Stimulated activated CD8-positive, alpha-beta memory T cell treated with anti-CD3 and anti-CD28 coated beads, Interleukin-4, amount 100 ng/mL, for 1 hour (primary cell): ENCODE measurements at places on chromosomes 3 and 15.

- DNase-seq, result no peak
Measured at GRCh38 chr3:49554633-49555265, 472 bp downstream of the BSN start.

DNA sequence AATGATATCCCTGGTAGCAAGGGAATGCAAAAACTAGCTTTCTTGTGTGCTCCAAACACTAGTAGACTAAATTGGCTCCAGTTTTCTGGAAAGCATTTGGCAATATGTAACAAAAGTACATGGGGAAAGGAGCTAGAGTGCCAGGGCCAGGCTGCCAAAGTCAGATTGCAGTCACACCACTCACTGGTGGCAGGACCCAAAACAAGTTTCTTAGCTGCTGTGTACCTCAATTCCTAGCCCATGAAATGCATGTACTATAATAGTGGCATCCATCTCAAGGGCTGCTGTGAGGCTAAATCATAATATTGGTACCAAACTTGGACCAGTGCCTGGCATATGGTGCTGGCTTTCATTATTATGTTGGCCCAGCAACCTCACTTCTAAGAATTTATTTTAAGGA lies 49.3 kb downstream of the CLDN18 start:
- no peak for DNase-seq

DNA sequence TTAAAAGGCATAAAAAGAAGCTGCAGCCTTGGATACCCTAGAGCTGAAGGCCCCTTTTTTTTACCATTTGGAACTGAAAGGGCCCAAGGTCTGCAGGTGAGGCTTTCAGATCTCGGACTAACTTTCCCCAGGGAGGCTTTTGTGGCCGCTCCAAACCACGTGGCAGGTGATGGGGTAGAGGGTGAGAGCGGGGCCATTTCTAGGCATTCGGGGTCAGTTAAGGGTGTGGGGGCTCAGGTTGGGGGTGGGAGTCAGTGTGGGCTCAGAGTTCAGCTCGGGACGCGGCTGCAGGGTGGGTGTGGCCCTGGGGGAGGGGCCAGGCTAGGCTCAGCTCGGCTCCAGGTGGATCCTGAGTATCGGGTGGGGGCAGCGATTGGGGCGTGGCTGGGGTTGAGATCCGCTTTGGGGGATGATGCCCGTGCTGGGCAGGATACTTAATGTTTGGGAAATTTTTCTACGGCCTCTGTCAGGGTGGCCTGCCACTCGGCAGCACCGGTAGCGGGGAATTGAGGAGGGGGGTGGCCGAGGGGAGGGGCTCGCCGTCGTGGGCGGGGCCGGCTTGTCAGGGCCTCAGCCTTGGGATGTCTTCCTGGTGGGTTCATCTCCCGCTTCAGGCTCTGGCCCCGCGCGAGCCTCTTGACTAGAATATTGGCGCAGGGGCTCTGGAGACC lies 2.5 kb downstream of the KLF13 start:
- DNase-seq, result no peak

DNA sequence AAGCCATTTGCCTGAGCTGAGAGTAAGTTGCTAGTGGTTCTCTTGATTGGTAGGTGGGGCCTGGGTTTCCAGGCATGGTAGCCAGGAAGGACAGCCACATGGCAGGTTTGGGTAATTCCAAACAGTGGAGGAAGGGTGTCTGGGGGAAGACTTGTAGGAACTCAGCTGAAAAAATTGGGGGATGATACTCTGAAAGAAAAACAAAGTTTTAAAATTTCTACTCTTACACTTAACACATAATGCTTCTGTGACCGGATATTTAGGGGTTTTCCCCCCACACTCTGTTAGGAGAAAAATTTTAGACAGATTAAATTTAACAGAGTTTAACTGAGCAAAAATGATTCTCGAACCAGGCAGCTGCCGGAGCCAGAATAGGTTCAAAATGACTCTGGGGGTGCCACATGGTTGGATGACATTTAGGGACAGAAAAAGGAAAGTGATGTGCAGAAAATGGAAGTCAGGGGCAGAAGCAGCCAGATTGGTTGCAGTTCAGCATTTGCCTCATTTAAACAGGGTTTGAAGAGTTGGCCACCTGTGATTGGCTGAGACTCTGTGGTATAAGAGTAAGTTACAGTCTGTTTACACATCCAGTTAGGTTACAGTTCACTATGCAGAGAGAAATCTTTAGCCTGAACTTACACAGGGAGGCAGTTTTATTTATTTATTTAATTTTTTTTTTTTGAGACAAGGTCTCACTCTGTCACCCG lies 8.1 kb downstream of the B2M start:
- DNase-seq, result no peak

DNA sequence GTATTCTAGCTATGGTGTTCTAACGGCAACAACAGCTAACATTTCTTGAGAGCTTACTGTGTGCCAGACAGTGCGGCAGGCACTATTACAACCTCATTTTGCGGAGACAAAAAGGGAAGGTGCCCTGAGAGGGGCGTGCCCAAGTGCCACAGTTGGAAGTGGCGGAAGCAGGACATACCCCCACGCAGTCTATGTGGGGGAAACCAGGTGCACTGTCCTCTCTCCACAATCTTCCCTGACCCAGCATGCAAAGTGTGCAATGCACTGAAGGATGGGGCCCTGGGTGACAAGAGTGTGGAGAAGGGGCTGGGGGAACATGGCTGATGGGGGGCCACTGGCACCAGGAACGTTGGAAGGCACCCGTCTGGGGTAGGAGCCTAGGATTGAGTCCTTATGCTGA lies 8.6 kb downstream of the ANP32A start:
- no peak for DNase-seq
